ENCODE measurements at places on chromosomes 5 and 9.

- no peak for DNase-seq
These were observed 137.0 kb downstream of the CCDC192 start for GRCh38 chr5:127840198-127840524.

- DNase-seq: no peak
These were observed 259.1 kb downstream of the TMEM167A start for GRCh38 chr5:82817897-82818676.

GRCh38 chr9:117718701-117719100 is 14.5 kb downstream of the TLR4 start:
- no peak for DNase-seq

DNA sequence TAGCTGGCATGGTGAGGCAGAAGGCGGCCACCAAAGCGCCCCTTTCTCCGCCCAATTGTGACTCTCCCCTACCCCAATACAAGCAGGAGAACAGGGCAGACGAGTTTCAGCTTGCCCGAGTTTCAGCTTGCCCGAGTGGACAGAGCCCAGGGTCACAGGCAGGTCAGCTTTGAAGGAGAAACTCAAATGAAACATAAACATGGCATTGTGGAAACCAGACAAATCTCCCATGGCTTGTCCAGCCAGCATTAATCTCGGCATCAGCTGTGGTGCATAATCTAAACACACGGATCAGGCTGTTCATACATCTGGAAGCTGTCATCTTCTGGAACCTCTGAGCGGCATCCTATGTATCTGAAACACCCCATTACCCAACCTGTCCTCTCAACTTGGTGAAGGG is 16.9 kb downstream of the PTCH1 start:
- DNase-seq: no peak

DNA sequence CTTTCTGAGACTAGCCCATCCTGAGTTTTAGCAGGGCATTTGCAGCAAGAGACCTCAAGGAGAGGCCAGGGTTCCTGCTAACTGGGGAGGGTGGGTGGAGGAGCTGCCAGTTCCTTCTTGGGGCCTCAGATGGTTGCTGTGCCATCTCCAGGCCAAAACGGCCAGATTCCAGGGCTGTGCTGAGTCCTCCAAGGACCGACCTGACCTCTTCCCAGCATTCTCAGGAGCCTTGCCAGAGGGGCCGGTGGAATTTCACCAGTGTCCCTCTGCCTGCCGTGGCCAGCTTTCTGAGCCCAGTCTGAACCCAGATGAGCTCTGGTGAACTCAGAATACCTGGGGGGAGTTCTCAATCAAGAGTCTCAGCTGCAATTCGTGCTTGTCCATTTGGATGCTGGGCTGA is 54.3 kb downstream of the TSTD2 start:
- no peak for DNase-seq

DNA sequence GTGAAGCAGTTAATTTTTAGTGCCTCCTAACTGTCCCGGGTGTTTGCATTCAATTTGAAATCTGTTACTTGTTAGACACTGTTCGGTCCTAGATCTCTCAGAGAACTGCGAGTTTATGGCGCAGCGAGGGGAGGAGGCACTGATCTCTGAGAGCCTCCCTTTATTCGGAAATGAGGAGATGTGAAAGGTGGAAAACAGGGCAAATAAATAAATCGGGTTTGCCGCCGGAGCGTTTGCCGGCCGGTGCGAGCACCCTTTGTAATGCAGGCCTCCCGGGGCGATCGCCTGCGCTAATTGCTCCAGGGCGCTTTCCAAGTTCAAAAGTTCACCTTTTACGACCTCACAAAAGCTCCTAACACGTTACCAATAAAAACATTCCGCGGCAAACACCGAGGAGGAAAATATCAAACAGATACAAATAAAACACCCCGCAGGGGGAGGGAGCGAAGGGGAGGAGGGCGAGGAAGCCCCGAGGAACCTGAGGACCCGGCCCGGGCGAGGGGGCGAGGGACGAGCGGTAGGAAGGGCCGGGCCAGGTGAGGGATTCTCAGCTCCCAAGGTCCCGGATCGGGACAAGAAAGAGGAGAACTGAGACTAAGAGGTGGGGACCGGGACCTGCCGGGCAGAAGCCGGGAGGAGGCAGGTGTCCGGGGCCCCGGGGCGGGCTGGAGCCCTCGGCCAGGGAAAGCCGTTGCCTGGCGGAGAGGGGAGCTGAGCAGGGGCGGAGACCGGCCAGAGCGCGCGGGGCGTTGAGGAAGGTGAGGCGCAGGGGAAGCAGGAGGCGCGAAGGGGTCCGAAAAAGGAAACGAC is 1.4 kb downstream of the NR6A1 start:
- DNase-seq: no peak

DNA sequence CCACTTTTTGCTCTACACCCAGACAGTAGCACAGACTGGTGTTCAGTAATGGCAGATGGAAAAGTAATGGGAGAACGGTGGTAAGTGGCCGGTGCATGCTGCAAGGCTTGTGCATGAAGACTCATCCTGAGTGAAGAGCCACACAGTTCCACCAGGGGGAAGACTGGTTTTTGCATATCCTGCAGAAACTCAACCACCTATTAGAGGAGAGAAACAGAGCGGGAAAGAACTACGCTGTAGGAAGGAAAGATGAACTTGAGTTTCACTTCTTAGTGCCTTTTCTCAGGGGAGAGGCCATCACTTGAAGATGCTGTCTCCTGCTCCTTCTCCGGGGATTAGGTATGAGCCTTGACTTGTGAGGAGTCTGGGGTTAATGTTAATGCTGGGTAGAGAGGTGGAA is 9.4 kb upstream of the PRSS3 start:
- no peak for DNase-seq

DNA sequence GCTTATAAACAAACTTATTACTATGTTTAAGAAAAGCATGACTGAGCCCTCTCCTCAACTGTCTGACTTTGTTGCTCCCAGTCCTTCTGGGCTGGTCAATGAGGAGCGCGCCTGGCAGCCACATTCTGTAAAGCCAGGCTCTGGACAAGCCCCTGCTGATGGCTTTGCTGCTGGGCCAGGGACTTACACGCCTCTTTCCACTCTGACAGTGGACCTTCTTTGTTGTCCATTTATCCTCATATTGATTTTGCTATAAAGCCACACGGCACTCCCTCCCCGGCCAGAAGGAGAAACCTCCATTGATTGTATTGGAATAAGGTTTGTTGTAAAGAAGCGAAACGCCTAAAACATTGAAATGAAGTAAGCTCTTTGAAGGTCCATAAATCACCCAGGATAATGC is 50.6 kb downstream of the C5orf15 start:
- DNase-seq: no peak

- DNase-seq: no peak
These were observed 25.7 kb downstream of the SLC1A1 start for GRCh38 chr9:4515958-4516375.

DNA sequence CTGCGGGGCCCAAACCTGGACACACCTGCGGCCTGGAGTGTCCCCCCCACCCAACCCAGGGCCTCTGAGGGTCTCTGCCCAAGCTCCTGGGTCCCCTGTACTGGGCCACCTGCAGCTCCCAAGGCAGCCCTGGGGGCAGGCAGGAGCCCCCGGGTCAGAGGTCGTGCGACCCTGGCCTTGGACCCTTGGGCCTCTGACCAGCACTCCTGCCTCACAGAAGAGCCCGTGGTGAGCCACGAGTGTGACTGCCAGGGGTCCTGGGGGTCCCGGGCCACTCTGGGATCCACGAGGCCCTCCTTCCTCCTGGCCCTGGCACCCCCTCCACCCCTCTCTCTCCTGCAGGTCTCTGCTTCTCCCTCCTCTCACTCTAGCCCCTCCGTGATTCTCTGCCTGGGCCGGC is 5.0 kb upstream of the PTGDS start:
- DNase-seq: no peak

GRCh38 chr9:133359399-133360175 is 3.2 kb downstream of the SURF2 start:
- DNase-seq: no peak

DNA sequence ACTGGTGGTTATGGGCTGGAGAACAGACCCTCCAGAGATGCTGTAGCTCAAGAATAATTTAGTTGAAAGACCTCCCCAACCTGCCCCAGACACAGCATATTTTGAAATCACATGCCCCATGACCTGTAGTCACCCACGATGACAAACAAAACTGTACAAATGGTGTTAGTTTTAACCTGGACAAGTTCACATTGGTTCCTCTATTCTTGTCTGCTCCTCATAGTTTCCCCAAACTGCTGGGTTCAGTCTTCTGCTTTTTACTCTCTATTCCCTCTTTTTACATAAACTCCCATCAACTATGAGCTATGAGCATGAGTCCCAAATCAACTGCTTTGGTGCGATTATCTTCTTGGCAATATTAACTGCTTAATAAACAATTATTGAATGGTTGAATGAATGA is 365.3 kb upstream of the CLINT1 start:
- DNase-seq: no peak

GRCh38 chr9:94086486-94087345 is 2.5 kb downstream of the PTPDC1 start:
- DNase-seq: no peak

DNA sequence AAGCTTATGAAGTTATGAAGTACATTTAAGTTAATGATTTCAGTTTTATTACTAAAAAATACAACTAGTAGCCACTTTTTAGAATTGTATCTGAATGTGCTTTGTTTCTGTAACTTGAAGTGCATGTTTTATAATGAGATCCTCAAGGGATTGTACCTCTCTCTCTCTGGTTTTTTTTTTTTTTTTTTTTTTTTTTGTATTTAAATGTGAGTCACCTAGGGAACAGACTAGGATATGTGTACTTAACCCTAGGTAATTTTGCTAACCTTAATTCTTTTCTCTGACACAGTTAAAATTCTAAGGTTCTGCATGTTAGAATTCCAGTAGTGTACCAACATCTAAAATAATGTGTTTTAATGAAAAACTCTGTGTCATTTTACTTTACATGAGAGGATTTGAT is 59.5 kb downstream of the CDC42SE2 start:
- DNase-seq: no peak

DNA sequence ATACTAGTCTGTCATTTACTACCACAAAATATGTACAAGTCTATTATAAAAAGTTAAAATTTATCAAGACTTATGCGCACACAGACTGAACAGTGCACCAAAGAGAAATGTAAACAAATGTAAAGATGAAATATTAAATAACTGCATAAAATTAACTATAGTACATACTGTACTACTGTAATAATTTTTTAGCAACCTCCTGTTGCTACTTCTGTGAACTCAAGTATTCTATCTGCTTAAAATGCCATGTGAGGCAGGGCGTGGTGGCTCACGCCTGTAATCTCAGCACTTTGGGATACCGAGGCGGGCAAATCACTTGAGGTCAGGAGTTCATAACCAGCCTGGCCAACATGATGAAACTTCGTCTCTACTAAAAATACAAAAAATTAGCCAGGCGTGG is 13.8 kb upstream of the ISOC1 start:
- DNase-seq: no peak

GRCh38 chr9:133355881-133356357 is 368 bp downstream of the SURF1 start:
- no peak for DNase-seq

DNA sequence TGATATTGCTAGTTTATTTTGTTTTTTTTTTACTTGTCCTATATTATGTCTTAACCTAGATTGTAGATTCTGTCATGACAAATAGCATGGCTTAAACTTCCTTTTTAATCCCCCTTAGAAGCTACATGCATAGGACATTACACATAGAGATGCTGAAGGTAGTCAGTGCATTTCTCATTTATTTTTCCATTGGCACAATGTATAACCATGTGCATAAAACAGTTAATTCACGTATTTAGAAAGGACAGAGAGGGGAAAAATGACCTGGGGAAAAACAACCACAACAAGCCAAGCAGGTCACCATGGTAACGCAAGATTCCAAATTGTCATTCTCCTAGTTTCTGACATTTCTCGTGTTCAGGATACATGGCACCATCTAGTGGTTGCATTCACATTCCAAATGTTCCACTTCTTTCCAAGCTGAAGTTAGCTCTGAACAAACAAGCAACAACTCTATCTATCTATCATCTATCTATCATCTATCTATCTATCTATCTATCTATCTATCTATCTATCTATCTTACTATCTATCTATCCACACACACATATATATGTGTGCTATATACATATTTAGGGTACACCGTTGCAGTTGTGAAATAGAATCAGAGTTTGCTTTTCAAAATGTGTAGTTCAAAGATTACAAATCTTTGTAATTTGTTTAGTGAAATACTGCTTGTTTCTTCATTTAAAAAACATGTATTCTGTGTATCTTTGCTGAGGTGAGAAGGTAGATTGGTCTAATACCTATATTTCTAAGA is 487.2 kb upstream of the ST8SIA4 start:
- DNase-seq: no peak

- no peak for DNase-seq
These were observed 27.3 kb upstream of the CTNNA1 start for GRCh38 chr5:138725818-138726416.

- no peak for DNase-seq
These were observed 641.6 kb downstream of the NR2F1-AS1 start for GRCh38 chr5:92939428-92939827.

DNA sequence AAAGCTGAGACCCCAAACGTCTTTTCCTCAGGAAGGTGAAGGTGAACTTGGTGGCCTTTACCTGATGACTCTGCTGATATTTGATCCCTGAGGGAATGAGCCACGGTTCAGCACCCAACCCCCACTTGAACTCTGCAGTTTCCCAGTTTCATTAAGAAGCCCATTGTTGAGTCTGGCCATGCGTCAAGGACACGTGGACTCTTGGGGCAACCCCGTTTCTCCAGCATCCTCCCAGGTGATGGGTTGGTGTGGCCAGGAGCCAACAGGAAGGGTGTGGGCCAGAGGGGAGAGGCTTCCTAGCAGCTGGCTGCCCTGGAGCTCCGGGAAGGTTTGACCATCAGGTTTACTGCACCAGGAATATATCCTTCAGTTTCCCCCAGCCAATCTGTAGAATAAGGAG is 59.5 kb upstream of the GNE start:
- no peak for DNase-seq

- no peak for DNase-seq
These were observed 55.8 kb upstream of the ZFAND5 start for GRCh38 chr9:72420783-72421182.

GRCh38 chr5:122420537-122421236 is 108.7 kb downstream of the SNCAIP start:
- DNase-seq: no peak

DNA sequence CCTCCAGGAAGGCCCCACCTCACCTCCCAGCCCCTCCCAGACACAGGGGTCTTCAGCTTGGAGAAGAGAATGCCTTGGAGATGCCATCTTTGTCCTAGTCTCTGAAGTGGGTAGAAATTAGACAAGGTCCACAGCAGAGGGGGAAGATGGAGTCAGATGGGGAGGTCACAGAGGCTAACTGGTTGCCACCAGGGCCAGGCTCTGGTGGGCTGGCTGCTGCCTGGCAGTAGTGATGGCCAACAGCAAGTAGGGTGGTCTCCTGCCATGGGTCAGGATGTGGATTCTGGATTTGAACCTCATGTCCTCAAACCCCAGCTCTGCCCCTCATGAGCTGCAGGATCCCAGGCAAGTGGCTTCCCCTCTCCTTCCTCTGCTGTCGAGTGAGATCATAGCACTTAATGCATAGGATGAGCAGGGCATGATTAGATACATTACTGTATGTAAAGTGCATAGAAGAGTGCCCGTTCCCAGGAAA is 38.7 kb upstream of the NEK6 start:
- no peak for DNase-seq

- no peak for DNase-seq
These were observed 16.0 kb downstream of the FRRS1L start for GRCh38 chr9:109150925-109151545.

Measured in GM19239 (cell line).